ENCODE measurements at places on chromosomes 16 and 17.

- no peak for DNase-seq
Measured at GRCh38 chr16:47604306-47604705, 143.2 kb downstream of the PHKB start.

DNA sequence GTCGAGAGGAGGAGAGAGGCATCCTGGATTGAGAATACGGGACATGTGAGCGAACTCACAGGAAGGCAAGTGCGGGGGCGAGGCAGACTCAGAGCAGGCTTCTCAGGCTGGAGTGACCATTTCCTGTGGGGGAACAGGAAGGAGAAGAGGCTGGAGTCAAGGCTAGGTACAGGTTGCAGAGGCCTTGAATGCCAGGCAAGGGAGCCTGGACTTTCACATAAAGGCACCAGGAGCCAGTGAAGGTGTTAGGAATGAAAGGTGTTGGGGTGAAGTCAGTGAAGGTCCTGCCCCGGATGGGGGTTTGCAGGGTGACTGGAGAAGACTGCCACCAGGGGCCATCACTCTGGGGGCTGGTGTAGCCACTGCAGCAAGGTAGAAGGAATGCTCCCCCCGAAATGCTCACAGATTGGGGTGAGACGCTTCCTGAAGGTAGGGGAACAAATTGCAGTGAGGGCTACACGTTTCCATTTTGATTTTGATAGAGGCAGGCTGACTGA is 5.3 kb upstream of the GPRC5C start:
- no peak for DNase-seq

DNA sequence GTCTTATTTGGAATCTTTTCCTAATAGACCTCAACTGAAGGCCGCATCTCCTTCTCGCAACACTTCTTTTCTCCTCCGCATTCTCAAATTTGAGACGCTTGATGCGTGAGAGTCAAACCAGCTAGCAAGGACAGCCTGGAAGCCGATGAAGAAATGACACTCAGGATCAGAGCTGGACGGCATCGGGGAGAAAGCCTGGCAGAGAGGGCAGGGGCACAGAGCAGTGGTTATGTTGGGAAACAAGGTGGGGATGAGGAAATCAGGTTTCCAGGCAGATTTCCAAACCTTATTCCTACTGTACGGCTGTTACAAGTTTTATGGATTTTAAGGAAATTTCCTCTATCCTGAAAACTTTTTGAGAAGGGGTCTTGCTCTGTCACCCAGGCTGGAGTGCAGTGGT is 164.6 kb upstream of the RPH3AL start:
- DNase-seq, result no peak

DNA sequence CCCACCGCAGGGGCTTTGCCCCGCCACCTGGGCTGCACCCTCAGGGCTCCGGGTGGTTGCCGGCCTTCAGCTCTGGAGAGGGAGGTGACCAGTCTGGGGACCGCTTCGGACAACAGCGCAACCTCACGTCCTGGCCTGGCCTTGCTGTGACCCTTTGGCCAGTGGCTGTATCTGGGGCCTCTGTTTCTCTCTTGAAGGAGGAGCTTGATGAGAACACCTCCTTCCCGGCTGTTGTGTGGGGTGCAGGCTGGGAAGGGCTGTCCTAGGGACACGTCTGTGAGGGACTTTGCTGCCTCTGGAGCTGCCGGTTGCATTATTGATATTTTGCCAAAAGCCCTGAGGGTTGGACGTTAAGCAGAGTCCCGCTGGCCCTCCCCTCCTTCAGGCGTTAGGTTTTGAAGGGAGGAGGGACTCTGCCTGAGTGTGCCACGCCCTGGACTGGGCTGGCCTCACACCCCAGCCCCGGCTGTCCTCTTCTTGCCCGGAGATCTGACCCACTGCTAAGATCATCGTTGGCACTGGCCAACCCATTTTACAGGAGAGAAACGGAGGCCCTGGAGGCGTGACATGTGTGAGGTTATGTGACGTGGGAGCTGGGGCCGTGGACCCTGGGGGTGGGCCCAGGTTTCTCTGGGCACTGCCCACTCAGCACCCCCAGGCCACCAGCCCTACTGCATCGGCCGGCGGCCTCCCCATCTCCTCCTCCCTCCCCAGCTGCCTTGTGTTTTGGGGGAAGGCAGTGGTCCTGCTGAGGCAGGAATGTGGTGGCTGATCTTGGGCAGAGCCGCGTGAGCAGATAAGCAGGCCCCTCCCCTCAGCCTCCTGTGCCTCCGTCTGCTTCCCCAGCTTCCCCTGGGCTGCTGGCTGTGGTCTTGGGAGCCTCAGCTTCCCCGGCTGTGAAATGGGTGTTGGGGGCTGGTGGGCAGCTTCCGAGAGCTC is 8.5 kb downstream of the ZFPM1 start:
- DNase-seq, result no peak

GRCh38 chr17:44901411-44901921 is 2.2 kb upstream of the EFTUD2 start:
- no peak for DNase-seq

GRCh38 chr17:38322156-38322779 is 21.5 kb downstream of the GPR179 start:
- no peak for DNase-seq

GRCh38 chr16:53715023-53715384 is 11.0 kb downstream of the FTO start:
- no peak for DNase-seq

GRCh38 chr17:63448655-63449054 is 2.5 kb upstream of the CYB561 start:
- no peak for DNase-seq

- no peak for DNase-seq
Measured at GRCh38 chr17:31318851-31319661, 2.4 kb downstream of the EVI2A start.

GRCh38 chr16:19127205-19127604 is 13.4 kb downstream of the ITPRIPL2 start:
- no peak for DNase-seq

GRCh38 chr16:23491490-23492391 is 18.6 kb downstream of the GGA2 start:
- no peak for DNase-seq

DNA sequence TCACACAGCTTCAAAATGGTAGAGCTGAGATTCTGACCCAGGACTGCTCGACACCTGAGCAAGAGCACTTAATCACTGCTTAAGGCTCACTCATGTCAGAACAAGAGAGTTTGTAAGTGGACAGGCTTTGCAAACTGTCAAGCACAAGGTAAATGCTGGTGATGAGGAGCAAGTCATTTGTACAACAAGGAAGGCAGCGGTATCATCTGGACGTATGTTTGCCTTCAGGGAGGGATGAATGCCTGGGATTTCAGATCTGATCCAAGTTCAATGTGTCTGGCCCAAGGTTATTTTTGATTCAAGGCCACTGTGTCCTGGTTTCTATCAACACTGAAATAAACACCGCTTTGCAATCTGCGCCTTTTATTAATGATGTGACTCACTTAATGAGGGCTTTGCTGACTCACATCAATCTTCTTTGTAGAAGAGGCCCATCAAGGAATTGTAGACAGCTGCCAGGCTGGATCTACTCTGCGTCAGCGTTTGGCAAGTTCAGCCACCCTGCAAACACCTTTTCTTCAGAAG is 174.4 kb upstream of the HS3ST3A1 start:
- DNase-seq, result no peak

DNA sequence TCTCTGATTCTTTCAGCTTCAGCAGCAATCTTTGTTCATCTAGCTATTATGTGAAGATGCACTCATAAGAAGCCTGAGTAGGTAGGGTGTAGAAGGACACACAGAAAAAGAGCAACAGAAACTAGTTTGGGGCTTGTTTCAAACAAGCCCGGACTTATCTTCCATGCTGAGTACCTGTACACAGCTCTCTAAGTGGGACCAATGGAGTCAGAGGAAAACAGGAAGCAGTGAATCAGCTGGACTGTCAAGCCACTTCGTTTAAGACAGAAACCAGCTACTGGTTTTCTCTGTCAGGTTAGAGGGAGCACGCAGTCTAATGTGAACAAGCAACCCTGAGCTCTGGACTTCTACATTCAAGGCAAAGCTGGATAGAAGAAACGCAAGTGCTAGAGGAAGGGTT is 16.0 kb downstream of the MAP2K6 start:
- no peak for DNase-seq

DNA sequence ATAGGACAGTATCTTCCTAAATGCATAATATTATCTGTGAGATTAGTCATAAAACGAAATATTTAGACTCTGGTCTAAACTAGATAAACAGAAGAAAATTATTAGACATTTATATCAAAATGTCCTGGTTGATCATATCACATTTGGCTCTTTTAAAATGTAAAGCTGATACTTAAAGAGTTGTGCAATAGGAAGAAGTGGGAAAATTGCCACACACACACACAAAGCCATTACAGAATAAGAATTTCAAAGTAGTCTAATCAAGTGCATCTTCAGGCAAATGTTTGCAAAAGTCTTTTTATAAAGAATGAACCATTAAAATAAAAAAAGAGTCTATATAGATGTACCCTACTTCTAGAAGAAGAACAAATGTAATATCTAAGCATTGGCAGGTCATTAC is 301.7 kb downstream of the KIF2B start:
- DNase-seq, result no peak

GRCh38 chr17:57561072-57561861 is 183.8 kb downstream of the CCDC182 start:
- DNase-seq, result no peak

DNA sequence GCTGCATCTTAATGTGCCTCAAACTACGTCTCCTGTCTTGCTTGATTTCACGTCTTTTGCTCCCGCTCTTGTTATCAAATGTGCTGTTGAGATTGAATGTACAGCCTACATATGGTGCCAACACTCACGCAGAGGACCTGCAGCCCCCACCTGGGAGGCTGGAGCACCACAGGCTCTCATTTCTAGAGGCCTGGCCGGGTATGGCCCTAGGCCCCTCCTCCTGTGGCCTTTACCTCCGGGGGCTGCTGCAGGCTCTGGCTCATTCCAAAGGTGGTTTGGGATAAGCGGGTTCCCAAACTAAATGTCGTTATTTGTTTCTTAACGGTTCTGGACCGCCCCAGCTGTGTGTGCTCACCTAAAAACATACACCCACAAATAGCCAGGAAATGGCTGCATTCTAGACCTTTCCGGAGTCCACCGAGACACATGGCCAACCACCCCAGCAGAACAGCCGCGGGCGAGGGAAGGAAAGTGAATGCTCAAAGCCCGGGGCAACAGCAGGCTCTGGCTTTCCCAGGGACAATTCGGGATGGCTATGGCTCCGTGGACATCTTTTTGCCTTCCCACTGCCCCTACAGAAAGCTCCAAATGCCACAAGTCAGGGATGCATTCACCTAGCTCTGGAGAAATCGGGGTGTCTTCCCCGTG is 105.9 kb downstream of the ENGASE start:
- DNase-seq, result no peak

DNA sequence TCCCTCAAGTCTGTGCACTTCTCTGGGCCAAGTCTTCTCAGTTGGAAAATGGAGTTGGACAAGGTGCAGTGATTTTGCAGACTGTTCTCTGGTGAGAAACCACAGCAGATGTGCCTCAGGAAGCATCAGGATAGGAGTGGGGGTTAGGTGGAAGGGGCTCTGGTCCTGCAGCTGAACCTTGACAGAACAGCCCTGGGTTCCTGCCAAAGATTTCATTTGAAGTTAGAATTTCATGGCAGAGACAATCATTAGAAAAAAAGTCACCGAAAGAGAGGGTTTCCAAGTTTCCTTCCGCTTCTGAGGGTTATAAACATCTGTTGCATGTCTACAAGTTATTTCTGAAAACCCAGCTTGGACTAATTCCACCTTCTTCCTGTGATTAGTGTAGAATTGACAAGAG is 80.4 kb upstream of the IRX3 start:
- DNase-seq, result no peak

GRCh38 chr16:67537270-67537635 is 8.6 kb downstream of the RIPOR1 start:
- no peak for DNase-seq

DNA sequence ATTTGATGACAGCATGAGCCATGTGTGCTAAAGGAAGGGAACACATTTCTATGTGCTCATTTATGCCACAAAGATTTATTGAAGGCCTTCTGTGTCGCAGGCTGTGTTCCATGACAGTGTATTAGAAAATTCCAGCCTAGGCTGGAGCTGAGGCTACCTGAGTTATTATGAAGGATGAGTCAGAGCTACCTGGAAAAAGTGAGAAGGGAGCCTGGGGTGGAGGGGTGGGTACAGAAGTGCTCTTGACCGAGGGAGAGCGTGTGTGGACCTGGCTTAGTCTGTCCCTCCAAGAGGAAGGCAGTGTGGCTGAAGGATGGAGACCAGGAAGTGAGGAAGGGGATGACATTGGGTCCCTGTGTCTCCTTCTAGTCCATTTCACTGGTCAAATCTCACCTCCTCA is 98.3 kb downstream of the N4BP1 start:
- no peak for DNase-seq

GRCh38 chr17:68289936-68290267 is 1.0 kb downstream of the SLC16A6 start:
- DNase-seq, result no peak

- DNase-seq, result no peak
Measured at GRCh38 chr17:62870030-62870541, 62.0 kb upstream of the MARCHF10 start.

DNA sequence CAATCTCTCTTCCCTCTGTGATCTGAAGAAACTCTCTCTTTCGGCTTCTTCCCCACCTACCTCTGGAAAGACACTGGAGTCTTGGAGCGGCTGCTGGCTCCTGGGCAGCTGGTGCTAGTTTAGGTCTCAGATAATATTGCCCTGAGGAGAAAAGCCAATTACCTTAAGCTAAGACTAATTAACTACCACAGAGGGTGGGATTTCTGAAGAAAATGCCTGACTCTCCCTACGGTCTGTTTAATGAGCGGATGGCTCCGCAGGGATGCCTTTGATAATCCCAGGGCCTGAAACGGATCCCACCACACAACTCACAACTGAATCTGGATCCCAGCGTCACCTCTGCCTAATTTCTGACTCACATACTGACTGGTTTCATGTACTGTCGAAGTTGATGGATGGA is 127.0 kb upstream of the NLRP1 start:
- no peak for DNase-seq

DNA sequence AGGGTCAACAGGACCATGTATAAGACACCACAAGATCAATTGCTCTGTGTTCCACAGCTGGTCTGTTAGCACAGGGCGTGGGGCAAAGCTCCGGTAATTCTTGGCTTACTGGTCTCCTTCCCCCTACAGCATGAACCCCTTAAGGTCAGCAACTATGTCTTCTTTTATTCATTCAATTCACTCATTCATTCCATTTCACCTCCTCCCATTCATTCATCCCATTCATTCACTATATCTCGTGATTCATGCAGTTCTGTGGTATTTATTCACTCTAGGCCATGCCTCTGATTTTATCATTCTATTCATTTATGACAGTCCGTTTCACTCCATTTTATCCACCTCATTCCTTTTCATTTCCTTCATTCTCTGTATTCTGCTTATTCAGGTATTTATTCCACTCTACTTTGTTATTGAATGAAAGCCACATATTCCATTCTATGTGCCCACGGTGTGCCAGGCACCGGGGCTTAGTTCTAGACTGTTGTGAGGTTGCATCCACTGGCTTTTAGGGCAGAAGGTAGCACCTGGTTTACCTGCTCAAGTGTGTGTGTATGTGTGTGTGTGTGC is 19.0 kb upstream of the WFDC1 start:
- DNase-seq, result no peak

- no peak for DNase-seq
Measured at GRCh38 chr16:74909665-74910064, 75.3 kb downstream of the WDR59 start.

Data from C1 segment of cervical spinal cord (tissue), 14 donors.